ENCODE measurements at places on chromosomes 4 and X.

- DNase-seq = no peak
Measured at GRCh38 chr4:48660347-48660746, 119.7 kb downstream of the FRYL start.

GRCh38 chr4:8005814-8006215, 66.2 kb upstream of the AFAP1 start:
- DNase-seq = no peak

DNA sequence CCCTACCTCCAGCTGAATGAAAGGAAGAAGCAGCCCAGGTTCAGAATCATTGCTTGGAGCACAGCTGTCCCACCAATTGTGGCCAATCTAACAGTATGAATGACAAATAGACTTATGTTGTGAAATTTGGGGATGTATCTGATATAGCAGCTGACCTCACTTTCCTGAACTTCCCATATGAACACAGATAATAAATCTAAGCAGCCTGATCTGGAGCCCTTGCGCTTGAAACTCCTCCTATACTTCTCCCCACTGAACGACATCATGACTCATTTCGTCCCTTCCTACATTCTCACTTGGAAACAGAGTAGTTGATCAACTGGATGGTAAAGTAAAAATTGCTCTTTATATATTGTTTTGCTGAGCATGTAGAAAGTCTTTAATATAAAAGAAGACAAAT, 24.2 kb upstream of the AMELX start:
- no peak for DNase-seq

- no peak for DNase-seq
Measured at GRCh38 chr4:79232540-79232939, 93.3 kb downstream of the NAA11 start.

- no peak for DNase-seq
Measured at GRCh38 chr4:61590881-61591280, 390.8 kb downstream of the ADGRL3 start.

DNA sequence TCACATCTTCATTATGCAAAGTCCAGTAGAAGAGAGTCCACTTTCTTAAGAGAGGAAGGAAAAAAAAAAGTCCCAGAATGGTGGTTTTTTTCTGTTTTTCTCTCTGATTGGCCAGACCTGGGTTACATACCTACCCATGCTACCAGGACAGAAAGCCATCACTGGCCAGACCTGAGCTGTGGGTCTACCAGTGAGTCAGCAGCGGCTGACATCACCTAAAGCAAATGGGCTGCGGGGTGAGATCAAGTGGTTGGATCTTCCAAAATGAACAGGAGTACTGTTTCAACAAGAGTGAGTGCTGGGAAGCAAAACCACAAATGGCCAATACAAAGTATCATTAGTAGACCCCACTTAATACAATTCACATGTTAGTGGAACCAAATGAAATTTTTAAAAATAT, 1.6 kb upstream of the NDST3 start:
- no peak for DNase-seq

GRCh38 chrX:29707088-29707487, 508.3 kb upstream of the MAGEB2 start:
- DNase-seq = no peak

GRCh38 chr4:157115613-157116335, 39.8 kb downstream of the GLRB start:
- DNase-seq = no peak

DNA sequence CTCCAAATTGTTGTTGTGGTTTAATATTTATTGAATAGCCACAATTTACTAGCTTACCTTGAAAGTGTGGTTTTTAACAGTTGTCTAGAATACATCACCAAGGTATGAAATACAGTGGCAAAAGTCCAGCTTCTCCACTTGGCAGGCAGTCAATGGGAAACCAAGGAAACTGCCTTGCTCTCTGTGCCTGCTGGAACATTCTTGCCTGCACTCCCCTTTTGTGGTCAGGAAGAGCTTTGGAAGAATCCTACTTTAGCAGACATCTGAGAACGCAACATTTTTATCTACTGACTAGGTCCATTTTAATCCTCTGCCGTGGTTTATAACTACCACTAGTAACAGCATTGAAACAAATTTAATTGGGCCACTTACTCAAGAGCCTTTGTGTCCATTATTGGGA, 64.5 kb downstream of the TENM3 start:
- DNase-seq = no peak

DNA sequence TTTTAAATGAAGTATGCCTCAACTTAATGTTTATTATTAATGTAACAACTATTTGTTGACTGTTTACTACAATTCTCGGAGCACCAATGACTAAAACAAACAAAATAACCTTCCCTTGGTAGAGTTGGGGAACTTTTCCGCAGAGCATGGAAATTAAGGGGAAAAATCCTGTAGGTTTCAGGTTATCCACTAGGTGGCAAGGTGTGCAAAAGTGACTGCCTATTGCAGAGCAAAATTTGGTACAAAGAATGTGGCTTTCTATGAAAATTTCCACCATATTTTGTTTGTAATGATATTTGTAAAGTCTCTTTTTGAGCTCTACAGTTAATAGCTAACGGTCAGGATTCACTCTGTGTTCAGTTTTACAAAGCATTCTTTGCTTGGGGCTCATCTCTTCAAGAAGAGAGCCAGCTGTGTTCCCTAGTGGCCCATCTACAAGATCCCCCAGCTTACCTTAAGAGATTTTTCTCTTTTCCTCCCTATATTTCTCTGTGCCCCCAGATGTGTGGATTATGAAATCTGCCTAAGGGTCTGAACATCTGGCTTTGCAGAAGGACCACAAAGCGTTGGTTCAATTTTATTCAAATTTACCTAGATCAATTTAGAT, 61.1 kb downstream of the FBXO8 start:
- DNase-seq = no peak
